ENCODE measurements at places on chromosomes 5 and 9.
A peak's percentile ranks its signal among the peaks of the same experiment; 100 is the strongest.

GRCh38 chr5:73946278-73946677 lies 320.3 kb downstream of the ARHGEF28 start:
- DNase-seq, result no peak

DNA sequence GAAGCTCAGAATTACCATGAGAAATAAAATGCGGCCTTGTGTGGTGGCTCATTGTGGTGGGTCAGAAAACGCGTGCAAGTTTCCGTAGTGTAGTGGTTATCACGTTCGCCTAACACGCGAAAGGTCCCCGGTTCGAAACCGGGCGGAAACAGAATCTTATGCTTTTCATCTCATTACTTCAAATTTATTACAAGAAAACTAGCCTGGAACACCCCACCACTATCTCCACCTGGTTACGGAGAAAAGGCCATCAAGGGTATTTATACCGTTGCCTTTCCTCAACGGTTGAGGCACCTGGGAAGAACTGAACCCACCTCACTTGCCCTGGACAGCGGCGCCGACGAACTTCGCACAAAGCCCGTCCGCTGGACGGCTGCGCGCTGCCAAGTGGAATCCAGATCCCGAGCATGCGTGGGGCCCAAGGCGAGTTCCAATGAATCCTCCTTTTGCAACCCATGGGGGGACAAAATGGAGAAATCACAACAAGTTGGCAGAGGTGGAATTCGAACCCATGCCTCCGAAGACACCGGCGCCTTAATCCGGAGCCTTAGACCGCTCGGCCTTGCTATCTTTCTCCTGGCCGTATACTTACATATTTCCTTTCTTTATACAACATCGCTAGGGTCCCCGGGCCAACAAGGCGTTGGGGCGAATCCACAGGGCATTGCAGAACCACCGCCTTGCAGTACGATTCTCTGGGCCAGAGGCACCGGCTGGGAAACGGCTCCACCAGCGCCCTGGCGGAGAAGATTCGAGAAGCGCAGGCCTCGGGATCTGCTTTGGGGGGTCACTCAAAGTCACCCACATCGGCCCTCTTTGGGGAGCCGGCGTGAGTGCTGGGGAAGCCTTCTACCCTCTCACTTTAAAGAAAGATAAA lies 16.9 kb downstream of the OR2V2 start:
- no peak for DNase-seq

DNA sequence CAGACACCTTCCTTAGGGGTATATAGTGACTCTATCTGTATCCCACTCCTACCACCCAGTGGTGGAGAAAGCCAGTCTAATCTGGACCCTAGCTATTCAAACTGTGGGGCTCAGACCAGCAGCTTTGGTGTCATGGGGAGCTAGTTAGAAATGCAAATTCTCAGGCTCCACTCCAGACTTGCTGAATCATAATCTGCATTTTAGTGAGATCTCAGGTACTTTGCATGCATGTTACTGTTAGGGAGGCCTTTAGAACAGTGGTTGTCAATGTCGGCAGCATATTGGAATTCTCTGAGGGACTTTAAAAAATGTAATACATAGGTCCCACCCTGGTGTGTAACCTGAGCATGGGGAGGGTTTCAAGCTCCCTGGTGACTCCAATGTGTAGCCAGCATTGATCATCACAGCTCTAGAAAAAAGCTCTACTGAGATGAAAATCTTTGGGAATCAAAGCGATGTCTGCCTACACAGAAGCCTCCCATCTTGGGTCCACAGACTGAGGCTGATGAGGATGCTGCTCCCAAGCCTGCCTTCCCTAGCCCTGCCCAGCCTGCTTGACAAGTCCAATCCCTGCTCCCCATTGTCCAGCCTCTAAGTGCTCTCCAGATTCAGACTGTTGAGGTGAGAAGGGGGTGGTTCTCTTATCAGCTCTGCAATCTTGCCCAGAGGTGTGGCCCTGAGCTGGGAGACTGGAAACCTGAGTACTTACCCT lies 11.9 kb upstream of the GM2A start:
- DNase-seq, result no peak

GRCh38 chr5:4245076-4245475 lies 649.4 kb downstream of the IRX1 start:
- no peak for DNase-seq

GRCh38 chr9:134217431-134218210 lies 53.3 kb upstream of the RNU6ATAC start:
- no peak for DNase-seq

GRCh38 chr5:142896325-142897007 lies 126.3 kb downstream of the ARHGAP26 start:
- DNase-seq, result no peak

DNA sequence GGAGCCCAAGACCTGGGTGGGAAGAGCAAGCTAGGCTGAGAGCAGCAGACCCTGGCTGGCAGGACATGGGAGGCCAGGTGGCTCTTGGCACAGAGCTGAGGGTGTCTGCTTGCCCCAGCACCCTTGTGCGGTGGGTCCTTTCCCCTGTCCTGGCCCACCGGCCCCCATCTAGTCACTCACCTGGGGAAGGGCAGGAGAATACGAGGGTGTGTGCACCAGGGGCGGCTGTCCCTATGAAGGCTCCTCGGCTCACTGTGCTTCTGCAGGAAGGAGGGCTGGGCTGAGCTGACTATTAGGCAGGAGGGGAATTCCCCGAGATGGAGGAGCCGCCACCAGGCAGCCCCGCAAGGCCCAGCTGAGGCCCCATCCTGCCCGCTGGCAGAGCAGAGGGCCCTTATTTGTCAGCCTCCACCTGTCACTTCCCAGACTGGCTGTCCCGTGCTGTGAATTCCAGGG lies 6.1 kb upstream of the TNIP1 start:
- peak; percentile 27 for DNase-seq

DNA sequence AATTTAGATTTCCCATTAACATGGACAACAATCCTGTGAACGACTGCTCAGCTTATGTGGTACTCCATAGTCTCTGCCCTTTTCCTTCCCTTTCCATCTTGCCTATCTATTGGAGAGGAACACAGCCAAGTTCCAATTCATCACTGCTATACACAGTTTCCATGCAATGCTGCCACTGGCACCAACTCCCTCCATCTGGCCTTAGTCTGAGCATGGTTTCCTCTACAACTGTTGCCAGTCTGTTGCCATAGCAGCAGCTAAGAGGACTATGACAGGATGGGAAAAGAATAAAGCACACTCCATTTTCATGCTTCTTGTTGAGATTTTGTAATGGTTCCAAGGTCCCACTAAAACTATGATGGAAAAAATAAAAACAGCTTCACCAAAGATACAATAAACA lies 189.0 kb downstream of the HCN1 start:
- DNase-seq, result no peak

GRCh38 chr5:158265931-158266700 lies 407.2 kb upstream of the CLINT1 start:
- DNase-seq, result no peak

- no peak for DNase-seq
These were observed 1.8 kb downstream of the GSN start for GRCh38 chr9:121269642-121270254.

Data from stimulated activated CD8-positive, alpha-beta memory T cell treated with anti-CD3 and anti-CD28 coated beads, Interleukin-4, amount 100 ng/mL, for 1 hour (primary cell).